RWPE1 (cell line): ENCODE measurements at places on chromosomes 1 and 21.
A peak's percentile ranks its signal among the peaks of the same experiment; 100 is the strongest.

GRCh38 chr1:155078469-155079209, at the start of gene EFNA3:
TSS of gene EFNA3 (plus strand) at chr1:155078837. CDS start at chr1:155078942, 105 bp downstream.
- peak; percentile 84 for DNase-seq

DNA sequence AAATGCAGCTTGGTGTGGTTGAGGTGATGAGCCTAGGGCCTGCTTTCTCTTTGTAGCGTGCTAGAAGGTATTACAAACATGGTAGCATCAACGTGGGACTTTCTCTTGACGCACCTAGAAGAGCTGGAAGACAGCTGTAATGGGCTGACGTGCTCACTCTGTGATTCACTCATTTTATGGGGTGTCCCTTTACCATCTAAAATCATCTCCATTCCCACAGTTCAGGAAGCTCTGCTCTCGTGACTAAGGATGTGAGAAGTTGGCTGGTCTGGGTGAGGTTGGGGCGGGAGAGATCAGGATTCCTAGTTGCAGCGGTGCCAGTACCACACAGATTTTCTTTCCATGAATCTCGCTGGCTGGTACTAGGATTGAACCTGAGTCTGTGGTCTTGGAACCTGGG, 4.2 kb downstream of the HTR6 start:
- DNase-seq: no peak

- DNase-seq: no peak
Measured at GRCh38 chr1:174008979-174009378, 13.2 kb downstream of the RC3H1 start.

DNA sequence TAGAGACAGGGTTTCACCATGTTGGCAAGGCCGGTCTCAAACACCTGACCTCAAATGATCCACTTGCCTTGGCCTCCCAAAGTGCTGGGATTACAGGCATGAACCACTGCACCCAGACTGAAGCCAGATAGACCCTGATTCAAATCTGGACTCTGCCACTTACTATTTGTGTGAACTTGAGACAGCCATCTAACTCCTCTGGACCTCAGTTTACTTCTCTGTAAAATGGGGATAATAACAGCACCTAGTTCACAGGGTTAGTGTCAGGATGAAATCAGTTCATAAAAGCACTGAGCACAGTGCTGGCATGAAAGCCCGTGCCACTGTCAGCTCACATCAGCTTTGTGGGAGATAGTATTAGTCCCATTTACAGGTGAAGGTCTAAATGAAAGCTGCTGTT, 28.5 kb downstream of the RAB3B start:
- DNase-seq: no peak

- DNase-seq: no peak
Measured at GRCh38 chr1:44168520-44169098, 27.2 kb upstream of the KLF18 start.

- DNase-seq: no peak
Measured at GRCh38 chr1:31861346-31861745, 45.5 kb upstream of the SPOCD1 start.

DNA sequence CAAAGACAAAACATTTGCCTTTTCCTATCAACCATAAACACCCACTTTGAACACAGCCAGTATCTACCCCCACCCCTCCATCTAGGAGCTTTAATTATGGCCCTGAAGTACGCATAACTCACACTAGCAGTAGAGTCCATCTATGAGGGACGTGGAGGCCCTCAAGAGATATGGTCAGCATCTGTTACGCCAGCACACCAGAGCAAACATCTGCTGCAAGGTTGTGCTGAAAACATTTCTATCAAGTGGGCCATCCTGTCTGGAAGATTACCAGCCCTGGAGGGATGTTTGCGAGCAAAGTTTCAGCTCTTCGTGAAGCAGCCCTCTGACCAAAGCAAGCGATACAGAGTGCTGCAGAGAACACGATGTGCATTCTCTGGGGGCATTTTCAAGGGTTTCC, 74.6 kb downstream of the SLC45A1 start:
- DNase-seq: no peak

DNA sequence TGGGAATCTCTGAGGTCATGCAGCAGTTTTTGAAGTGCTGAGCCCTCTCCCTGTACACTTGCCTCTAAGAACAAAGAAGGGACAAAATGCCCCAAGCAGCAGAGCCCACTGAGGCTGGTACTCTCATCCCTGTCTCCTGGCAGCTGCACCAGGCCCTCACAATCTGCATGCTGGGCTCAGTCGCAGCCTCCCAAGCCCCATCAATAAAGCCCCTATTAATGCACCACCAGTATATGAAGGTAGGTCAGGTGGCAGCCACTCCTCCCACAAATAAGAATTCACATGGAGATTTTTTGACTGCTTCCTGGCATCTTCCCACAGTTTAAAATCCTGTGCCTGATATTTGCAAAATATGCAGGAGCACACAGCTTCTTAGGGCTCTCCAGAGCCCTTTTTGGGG, 181.2 kb upstream of the PALMD start:
- no peak for DNase-seq

- DNase-seq: no peak
Measured at GRCh38 chr1:102857251-102857650, 251.1 kb downstream of the COL11A1 start.

DNA sequence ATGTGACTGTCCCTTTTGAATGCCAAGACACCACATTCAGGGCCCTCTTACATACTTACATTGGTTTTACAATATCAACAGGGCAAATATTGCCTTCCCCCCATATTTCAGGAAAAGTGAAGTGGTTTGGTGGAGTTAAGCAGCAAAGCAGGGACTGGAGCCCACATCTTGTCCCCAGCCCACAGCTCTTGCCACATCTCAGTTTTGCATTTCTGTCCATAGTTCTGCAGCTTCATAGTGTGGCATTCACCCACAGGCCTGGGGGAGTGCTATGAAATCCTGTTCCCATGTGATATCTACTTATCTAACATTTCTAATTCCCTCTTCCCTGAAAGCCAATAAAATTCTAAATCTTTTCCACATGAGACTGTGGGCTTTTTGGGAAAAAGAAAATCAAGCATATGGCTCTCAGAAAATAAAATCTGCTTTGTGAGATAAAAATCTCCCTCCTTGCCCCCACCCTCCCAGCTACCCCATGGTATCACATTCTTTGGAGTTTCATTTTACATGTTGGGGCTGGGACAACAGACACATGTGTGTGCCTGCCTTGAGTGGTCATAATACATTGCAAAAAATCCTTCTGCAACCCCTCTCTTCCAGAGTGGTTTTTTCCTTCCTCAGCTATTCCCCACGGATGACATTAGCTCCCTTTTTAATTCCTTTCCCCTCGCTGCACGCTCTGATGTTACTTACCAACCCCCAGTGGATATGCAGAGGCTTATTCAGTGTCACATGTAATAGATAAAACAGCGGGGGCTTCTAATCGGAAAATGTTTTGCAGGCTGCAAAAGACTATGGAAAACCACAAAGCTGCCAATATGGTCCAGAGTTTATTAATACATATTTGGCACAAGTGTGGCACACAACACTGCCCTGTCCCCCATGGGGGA, 20.5 kb upstream of the CD2 start:
- no peak for DNase-seq

- DNase-seq: no peak
Measured at GRCh38 chr21:33205476-33205875, 24.3 kb upstream of the IFNAR2 start.

DNA sequence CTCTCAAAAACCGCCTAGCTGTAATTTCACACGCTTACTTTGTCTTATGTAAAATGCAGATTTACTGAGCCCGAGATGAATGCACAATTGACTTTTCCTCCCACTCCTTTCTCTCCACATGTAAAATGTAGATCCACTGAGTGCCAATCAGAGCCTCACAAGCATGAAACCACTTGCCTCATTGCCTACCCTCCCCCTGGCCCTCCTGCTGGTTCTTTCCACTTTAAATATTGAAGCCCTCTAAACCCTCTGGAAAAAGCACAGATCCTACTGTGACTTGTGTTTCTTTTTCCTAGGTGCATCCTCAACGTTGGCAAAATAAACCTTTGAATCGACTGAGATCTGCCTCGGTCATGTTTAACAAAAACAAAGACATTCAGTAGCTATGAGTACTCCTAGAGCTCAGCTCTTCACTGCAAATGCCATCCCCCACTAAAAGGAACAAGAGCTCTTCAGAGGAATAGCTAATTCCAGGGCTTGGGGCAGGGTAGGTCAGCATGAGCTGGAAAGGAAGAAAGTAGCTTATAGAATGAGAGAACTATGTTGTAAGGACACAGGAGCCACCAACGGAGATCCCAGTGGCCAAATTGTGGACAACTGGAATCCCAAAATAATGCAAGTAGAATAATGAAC, 365.5 kb upstream of the RUNX1 start:
- no peak for DNase-seq

GRCh38 chr21:18467715-18468114, 64.1 kb upstream of the TMPRSS15 start:
- DNase-seq: no peak

DNA sequence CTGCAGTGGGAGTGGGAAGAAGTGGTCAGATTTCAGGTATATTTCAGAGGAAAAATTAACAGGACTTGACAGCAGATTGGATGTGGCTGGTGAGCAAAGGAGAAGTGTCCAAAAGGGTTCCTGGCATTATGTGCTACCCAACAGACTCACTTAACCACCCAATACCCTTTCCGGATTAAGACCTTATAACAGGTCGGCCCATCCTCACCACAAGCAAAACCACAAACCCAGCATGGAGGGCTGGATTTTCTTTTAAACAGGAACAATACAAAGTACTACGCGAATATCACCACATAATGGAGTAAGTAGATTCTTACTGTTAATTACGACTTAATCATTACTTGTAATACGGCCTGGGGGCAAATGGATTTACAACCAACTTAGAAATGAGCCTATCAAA, 59.2 kb downstream of the WDR64 start:
- DNase-seq: no peak

DNA sequence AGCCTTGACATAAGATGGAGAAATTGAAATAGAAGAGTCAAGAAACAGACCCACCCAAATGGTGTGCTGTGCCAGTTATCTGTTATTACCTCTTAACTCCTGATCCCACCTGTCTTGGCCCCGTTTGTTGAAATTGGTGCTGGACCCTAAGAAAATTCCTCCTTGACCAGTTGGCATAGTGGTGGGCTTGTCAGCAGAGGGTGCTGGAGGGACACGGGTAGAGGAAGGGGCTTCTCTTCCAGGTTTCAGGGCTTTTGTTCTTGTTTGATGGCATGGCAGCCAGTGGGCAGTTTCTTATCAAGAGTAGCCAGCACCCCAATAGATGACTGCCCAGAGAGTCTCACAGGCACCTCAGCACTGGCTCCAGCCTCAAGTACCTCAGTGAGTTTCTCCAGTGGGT, 51.6 kb downstream of the PCBP3 start:
- no peak for DNase-seq

GRCh38 chr1:82299056-82299455, 498.3 kb downstream of the ADGRL2 start:
- no peak for DNase-seq
